ENCODE measurements at places on chromosomes 1 and 21.

- no peak for DNase-seq
Observed at GRCh38 chr1:55636696-55637095, 421.5 kb upstream of the USP24 start.

DNA sequence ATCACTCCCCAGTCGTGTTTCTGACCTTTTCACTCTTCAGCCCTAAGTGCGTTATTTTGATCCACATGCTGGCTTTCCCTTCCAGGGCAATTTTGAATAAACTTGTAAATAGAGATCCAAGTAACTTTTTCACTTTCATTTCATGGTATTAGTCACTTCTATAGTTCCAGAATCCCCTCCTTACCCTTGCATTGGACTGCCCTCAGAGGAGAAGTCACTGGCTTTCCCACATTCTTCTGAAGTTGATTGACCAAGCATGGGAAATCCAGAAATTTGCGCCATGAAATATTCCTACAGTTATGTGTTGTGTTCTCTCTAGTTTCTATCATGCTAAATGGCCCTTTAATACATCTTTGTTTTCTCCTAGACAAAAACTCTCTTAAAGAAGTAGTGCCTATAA lies 177.3 kb upstream of the GORAB start:
- no peak for DNase-seq

- DNase-seq, result no peak
Observed at GRCh38 chr21:14479241-14479786, 66.8 kb downstream of the SAMSN1 start.

DNA sequence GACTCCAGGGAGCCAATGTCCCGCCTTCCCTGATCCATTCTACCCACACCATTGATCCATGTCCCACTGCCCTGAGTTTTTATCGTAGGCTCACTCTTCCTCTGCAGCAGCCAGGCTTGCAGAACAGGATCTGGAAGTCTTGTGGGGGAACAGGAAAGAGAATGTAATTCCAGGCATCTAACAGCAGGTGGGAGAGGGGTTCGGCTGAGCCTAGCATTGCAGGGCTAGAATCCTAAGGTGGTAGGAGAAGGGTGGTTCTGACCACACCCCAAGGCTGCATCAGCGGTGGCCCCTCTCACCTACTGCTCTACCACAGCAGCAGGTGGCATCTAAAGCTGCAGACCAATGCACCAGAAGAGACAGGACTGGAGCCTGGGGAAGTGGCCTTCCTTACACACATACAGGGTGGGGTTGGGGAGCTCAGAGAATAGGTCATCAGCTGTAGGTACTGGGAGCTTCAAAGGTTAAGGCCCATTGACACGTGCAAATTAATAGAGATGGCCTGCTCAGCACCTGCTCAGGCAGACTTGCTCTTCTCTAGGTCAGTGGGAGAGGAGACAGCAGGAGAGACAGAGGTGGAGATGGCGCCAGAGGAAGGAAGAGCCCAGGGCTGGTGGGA lies 20.5 kb downstream of the KNCN start:
- no peak for DNase-seq

DNA sequence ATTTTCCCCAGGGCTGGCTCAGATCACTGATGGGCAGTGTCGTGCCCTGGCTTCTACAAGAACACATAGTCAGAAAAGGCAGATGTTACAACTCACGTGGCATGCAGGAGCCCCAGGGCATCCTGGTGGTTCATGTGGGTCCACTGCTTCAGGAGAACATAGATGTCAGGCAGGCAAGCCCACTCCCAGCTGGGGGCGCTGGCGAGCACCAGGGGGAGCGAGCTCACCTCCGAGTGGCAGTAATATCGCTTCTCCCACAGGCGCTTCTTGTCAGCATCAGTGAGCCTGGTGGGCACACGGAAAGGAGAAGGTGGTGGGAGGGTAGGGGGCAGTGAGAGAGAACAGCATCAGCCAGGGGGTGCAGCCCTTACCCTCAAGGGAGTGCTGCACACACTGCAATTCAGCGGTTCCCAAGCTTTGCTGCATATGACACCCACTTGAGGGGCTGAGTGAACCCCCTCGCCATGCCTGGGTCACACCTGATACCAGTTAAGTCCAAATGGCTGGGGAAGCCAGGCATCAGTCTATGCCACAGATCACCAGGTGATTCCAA lies 34.3 kb upstream of the PPP1R15B start:
- DNase-seq, result no peak

GRCh38 chr1:152251391-152251790 lies 27.4 kb upstream of the HRNR start:
- DNase-seq, result no peak

DNA sequence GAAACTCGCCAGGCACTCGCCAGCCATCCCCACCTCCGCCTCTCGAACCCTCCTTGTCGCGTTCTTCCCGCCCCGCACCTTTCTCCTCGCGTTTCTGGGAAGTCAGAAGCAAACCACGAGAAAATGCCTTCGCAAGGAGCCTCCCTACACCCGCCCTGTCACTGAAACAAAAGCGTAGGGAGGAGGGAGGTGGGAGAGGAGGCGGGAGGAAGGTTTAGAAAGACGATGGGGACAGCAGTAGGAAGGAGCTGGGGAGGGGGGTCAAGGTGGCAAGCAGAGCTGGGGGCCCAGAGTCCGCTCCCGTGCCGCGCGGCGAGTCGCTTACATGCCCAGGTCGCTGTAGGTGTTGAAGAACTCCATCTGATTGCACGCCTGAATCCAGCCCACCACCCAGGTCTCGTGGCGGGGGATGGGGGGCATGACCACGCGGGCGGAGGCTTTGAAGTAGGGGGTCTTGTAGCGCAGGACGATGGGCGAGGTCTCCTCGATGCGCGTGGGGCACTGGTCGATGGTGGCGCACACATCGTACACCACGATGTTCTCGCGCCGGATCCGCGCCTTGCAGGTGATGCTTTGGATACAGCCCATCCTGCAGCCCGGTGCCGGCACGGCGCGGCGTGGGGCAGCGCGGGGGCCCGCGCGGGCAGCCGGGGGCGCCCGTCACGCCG lies 1.0 kb downstream of the FAM78B start:
- no peak for DNase-seq

DNA sequence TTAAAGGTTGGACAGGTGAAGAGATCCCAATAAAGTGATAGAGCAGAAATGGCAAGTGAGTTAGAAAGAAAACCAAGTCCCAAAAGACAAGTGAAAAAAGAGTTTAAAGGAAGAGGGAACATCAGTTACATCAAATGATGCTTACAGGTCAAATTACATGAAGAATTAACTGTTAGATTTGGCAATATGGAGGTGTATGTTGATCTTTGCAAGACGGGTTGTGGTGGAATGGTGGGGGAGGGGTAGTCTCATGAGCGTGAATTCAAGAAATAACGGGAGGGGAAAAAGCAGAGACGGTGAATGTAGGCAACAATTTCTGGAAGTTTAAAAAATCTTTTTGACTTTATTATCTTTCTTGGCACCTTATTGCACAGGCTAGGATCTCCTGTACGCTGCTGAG lies 76.6 kb downstream of the NTPCR start:
- DNase-seq, result no peak

GRCh38 chr1:30413606-30414005 lies 309.8 kb downstream of the MATN1 start:
- no peak for DNase-seq
